ENCODE measurements at places on chromosomes 3 and 15. TPM values are rescaled to one million over a fixed set of nuclear protein-coding genes. Genes with fewer than 3 reads are reported as not detected.

ZCWPW2 gene
- 1.2 TPM for total RNA-seq

DNA sequence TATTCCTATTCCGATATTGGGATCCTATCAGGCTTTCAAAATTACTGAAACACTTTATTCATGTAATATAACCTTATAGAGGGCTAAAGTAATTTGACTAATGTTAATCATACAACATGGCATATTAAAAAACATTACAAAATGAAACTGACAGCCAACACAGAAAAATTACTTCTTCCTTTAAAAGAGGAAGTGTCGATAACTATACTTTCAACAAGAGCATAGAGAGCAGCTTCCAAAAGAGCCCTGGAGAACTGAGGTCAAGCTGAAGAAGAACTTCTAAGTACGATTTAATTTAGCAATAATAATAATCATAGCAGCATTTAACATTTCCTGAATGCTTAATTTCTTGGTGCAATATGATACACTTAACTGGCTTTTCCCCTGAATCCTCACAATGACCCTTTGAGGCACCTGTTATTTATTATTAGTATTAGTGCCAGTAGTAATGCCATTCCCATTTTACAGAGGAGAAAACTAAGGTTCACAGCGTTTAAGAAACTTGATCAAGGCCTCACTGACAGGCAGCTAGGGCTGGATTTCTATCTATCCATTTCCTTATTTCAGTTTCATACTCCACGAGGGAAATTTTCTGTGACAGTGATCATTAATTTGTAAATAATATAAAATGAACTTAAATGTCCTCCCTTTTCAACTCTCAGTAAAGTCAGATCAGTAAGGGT is 181.6 kb downstream of the CFAP20DC start:
- H3K27me3 ChIP-seq, result no peaks in the 10 kb centered on the region
- no peak overlapping the region for H3K27ac ChIP-seq
- peaks cover 2% of the 10 kb centered on the region for H3K4me1 ChIP-seq

DNA sequence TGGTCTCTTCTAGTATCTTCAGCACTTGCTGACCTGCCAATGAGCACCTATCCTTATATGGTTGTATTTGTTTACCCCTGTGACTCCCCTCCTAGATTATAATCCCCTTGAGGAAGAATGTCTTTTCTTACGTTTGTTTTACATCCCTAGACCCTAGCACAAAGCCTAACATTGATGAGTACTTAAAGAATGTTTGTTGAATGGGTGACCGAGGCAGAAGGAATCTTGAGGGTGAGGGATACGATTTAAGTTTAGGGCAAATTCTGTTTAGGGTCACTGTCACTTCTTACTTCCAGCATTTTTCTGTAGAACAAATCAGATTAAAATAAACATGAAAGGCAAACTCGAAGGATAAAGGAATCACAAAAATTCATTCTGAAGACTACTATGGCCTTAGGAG is 80.9 kb upstream of the FAM98B start:
- H3K4me1 ChIP-seq, result peaks cover 14% of the 10 kb centered on the region
- no peak overlapping the region for H3K4me3 ChIP-seq
- H3K36me3 ChIP-seq, result no peaks in the 10 kb centered on the region
- DNase-seq, result no peak

ATP13A5 gene
- not detected for total RNA-seq

DNA sequence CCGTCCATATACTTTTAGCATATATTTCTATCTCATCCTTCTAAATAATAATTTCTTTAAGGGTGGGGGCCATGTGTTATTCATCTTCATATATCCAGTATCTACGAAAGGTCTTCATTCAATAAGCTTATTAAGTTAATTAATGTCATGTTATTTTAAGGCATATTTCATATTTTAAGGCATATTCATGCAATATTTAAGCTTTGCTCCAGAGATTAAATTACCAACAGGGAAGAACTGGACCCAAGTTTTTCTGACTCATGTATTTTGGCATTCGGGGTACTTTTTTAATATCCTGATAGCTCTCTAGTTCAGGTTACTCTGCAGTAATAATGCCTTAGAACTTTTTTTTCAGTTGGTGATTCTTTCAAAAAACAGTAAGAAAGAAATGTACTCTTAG is 27.4 kb downstream of the PHC3 start:
- H3K4me1 ChIP-seq, result peaks cover 26% of the 10 kb centered on the region
- H3K27me3 ChIP-seq, result no peaks in the 10 kb centered on the region
- no peak overlapping the region for H3K4me3 ChIP-seq
- H3K27ac ChIP-seq, result peak overlapping the region; percentile 47

FEZF2 gene
- total RNA-seq, result not detected

DNA sequence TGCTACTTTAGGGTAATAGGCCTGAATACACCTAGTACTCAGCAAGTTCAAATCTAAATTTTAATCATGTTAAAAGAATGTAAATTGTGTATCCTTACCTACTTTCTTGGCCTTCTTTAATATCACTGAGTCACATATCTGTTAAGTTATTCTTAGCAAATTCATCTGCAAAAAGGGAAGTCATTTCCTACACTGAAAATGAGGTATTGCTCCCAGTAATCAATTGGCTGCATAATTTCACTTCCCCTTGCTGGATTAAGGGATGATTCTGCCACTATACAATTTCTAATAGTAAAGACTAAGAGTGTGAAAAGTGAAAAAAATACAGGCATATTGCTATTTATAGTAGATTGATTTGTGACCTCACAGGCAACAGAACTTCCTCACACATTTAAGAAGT is 47.8 kb downstream of the CCDC54 start:
- H3K27me3 ChIP-seq, result peaks cover 5% of the 10 kb centered on the region
- no peak overlapping the region for H3K27ac ChIP-seq
- no peak overlapping the region for H3K4me3 ChIP-seq
- no peak for DNase-seq
- no peaks in the 10 kb centered on the region for H3K36me3 ChIP-seq
- peaks cover 4% of the 10 kb centered on the region for H3K4me1 ChIP-seq

REC114 gene
- total RNA-seq, result not detected
